ENCODE measurements at places on chromosomes 2 and 18.
A peak's percentile ranks its signal among the peaks of the same experiment; 100 is the strongest.

GRCh38 chr2:175829741-175830140 lies 172.3 kb downstream of the LNPK start:
- no peak for DNase-seq

- no peak for DNase-seq
These were observed 2.2 kb downstream of the CTDSP1 start for GRCh38 chr2:218401890-218402289.

- DNase-seq: no peak
These were observed 1.2 kb upstream of the TNS1 start for GRCh38 chr2:218003981-218004419.

DNA sequence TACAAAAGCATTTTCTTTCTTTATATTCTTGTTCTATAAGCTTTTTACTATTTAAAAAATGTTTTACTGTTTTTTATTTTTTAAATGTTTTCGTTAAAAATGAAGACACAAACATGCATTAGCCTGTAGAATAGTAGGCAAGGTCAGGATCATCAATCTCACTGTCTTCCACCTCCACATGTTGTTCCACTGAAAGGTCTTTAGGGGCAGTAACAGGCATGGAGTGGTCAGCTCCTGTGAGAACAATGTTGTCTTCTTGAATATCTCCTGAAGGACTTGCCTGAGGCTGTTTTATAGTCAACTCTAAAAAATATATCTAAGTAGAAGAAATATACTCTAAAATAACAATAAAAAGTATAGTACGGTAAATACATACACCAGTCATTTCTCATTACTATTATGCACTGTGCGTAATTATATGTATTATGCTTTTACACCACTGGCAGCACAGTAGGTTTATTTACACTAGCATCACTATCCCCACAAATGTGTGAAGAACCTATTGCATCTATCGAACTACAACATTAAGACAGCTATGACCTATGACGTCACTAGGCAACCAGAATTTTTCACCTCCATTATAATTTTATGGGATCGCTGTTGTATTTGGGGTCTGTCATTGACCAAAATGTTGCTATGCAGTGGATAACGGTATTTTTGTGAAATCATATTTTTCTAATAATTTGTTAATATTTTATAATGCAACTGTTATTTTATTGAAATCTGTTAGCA lies 764.3 kb downstream of the METTL4 start:
- DNase-seq: no peak

GRCh38 chr18:76668119-76668518 lies 154.2 kb upstream of the ZNF236 start:
- no peak for DNase-seq

GRCh38 chr2:54084600-54084999 lies 30.8 kb upstream of the ACYP2 start:
- no peak for DNase-seq

- no peak for DNase-seq
These were observed 64.8 kb downstream of the ARHGAP25 start for GRCh38 chr2:68799140-68800026.

GRCh38 chr18:58140387-58141325 lies 96.6 kb downstream of the NEDD4L start:
- DNase-seq: no peak

GRCh38 chr18:49481317-49481716 lies 5.7 kb downstream of the C18orf32 start:
- no peak for DNase-seq

GRCh38 chr18:66138642-66139041 lies 387.8 kb downstream of the CDH7 start:
- no peak for DNase-seq

DNA sequence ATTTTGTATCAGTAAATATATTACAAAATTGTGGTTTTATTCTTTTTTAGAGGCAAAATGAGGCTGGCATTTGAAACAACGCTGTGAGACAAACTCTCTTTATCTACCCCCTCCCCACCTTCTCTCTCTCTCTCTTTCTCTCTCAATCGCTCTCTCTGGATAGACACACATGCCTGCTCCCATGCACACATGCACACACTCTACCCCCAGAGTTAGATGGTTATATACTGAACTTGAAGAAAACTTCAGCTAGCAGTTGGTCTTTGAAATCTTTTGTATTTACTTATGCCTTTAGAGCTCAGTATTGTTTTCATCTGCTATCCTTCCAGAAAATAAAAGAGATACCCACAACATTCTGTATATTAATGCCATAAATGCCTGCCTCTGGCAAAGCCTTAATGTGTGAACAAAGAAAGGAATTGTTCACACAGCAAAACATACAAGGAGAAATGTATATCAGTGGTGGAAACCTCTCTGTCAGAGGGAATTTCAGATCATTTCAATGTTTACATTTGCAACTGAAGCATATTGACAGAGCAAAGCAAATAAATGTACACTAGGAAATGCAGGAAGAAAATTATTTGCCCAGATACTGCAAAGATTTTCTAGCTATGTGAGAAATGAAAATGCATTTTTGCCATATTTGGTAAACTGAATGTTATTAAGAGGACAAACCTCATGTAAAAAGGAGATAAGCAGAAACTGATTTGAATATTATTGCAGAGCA lies 217.0 kb upstream of the UBE2E3 start:
- DNase-seq: no peak

GRCh38 chr2:127045792-127046501 lies 61.0 kb downstream of the BIN1 start:
- DNase-seq: no peak

GRCh38 chr18:23867006-23867405 lies 147.5 kb upstream of the TTC39C start:
- DNase-seq: peak; percentile 41

DNA sequence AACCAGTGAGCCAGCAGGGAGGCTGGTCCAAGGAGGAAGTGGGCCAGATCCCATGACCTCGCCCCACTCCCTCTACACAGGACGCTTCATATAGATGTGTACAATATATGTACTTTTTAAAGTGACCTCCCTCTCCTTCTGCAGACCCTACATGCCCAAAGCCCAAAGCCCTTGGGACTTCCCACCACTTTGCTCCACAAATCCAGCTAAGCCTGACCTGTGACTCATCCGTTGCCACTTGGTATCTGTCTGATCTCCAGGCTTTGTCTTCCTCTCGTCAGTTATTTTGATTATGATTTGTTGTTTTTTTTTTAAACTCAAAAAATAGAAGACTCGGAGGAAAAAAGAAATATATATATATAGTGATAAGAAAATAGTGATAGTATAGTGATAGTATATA lies 470.8 kb downstream of the KCNJ3 start:
- DNase-seq: no peak

DNA sequence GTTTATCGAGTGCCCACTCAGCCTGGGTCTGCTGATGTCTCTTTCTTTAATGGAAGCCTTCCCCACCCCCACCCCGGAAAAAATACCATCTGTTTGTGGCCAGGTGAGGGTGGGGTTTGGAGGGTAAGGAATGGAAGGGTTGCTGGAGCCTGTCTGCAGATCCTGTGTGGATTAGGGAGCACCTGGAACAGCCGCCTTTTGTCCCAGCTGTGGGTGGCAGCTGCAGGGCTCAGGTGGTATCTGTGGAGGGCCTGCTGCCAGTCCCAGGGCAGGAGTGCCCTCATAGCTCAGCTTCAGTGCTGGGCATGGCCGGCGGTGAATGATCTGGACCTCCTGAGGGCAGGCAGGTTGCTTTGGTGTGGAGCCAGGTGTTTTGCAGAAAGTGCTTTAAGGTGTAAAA lies 45.3 kb downstream of the IMPA2 start:
- no peak for DNase-seq

GRCh38 chr18:29002747-29003146 lies 825.8 kb upstream of the CDH2 start:
- DNase-seq: no peak

GRCh38 chr18:27823053-27823452 lies 353.9 kb downstream of the CDH2 start:
- no peak for DNase-seq

- DNase-seq: no peak
These were observed 107.8 kb upstream of the ZNF521 start for GRCh38 chr18:25459814-25460213.

- DNase-seq: no peak
These were observed 54.9 kb upstream of the IGFBP2 start for GRCh38 chr2:216578325-216578724.

- no peak for DNase-seq
These were observed 58.4 kb downstream of the TXNL1 start for GRCh38 chr18:56580026-56580425.

DNA sequence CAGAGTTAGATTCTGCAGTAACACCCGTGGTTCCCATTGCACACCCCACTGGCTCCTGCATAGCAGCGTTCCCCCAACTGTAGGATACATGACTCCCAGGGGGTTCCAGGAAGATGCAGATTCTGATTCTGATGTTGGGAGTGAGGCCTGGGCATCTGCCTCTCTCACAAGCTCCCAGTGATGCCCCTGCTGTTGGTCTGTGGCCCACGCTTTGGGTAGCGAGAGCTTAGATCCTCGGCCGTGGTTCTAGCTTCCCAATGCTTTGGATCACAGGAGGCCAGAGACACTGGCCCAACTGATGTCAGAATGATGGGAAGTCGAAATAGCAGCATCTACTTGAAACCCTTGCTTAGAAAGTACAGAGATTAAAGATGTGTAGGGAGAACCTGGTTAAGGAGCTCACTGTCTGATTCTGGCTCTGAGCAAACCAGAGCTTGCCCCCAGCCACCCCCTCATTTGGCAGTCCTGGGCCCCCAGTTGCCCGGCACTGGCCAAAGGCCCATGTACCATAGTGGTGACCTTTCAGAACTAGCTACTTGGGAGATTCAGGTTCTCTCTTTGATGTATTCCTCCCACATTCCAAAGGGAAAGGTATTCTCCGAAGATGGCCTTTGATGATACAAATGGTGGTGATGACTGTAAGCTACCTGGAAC lies 197.5 kb downstream of the FAM210A start:
- DNase-seq: no peak

- DNase-seq: no peak
These were observed 58.9 kb upstream of the ARL4C start for GRCh38 chr2:234555616-234556249.

- no peak for DNase-seq
These were observed 26.8 kb upstream of the CUL3 start for GRCh38 chr2:224611938-224612337.

GRCh38 chr2:222024932-222025880 lies 273.6 kb downstream of the PAX3 start:
- no peak for DNase-seq

GRCh38 chr18:9413576-9413975 lies 61.7 kb upstream of the RALBP1 start:
- no peak for DNase-seq

- no peak for DNase-seq
These were observed 174.6 kb downstream of the SRBD1 start for GRCh38 chr2:45436456-45436855.

- DNase-seq: no peak
These were observed 5.6 kb downstream of the QPCT start for GRCh38 chr2:37350034-37350433.

- DNase-seq: no peak
These were observed 635 bp downstream of the SLC3A1 start for GRCh38 chr2:44275927-44276303.

- DNase-seq: no peak
These were observed 771.1 kb upstream of the ID2 start for GRCh38 chr2:7910752-7911151.

- no peak for DNase-seq
These were observed 215.8 kb downstream of the ALK start for GRCh38 chr2:29705616-29706015.

- no peak for DNase-seq
These were observed 211.6 kb upstream of the TNP1 start for GRCh38 chr2:217071416-217071815.

DNA sequence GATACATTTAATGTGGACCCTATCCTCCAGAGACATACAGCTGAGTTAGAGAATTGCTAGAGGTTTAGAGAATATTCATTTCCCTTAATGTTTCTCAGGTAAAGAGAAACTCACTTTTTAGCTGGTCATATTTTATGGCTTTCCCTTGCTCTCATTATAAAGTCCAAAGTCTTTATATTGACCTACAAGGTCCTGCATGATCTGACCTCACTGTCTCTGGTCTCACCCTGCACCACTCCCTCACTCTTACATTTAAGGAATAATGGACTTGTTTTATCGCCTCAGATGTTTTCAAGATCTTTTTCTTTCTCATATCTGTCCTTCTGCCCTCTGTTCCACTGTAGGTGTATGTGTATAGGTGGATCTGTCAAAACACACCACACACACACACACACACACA lies 597.3 kb downstream of the PLCL1 start:
- no peak for DNase-seq

DNA sequence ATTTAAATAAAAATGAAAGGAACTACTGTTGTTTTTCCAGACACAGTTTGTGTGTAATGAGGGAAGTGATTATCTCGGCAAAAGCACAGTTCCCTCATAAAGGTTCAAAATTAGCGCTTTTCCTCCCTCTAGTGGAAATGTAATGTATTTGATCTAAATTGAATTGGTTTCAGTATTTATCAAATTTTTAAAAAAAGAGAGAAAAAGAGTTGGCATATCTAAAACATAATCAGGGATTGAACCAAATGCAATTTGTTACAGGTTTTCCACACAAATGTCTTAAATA lies 37.5 kb downstream of the CMPK2 start:
- DNase-seq: no peak

GRCh38 chr2:100301881-100302584 lies 20.3 kb downstream of the LONRF2 start:
- no peak for DNase-seq

DNA sequence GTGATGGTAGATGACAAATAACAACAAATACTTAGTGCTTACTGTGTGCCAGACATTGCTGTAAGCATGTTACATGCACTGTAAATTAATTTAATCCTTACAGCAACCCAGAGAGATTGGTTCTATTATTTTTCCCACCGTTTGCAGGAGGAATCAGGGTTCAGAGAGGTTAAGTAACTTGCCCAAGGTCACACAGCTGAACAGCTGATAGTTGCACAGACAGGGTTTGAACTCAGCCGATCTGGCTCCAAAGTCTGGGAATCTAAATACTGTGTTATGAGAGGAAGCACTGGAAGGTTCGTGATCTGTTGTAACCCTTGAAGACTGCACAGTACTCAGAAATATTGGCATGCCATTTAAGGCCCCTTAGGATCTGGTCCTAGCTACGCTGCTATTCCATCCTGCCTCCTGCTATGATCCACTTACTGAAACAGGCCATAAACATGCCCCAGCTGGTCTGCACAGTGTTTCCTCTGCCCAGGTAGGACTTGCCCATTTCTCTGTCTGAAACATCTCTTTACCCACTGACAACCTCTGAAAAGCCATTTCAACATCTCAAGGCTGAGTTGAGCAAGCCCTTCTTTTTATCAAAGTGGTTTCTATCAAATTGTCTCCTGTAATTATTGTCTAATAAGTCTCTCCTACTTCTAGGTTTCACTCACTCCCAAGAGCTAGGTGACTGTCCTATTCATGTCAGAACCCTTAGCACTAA lies 40.4 kb upstream of the MRPL33 start:
- no peak for DNase-seq

All from CD8-positive, alpha-beta T cell (primary cell).